Right renal pelvis (tissue), 4 donors: ENCODE measurements at places on chromosomes 16 and 17.

GRCh38 chr17:13953841-13954240 lies 115.5 kb upstream of the COX10 start:
- DNase-seq = no peak

- no peak for DNase-seq
Observed at GRCh38 chr17:17886226-17886625, 49.4 kb upstream of the SREBF1 start.

DNA sequence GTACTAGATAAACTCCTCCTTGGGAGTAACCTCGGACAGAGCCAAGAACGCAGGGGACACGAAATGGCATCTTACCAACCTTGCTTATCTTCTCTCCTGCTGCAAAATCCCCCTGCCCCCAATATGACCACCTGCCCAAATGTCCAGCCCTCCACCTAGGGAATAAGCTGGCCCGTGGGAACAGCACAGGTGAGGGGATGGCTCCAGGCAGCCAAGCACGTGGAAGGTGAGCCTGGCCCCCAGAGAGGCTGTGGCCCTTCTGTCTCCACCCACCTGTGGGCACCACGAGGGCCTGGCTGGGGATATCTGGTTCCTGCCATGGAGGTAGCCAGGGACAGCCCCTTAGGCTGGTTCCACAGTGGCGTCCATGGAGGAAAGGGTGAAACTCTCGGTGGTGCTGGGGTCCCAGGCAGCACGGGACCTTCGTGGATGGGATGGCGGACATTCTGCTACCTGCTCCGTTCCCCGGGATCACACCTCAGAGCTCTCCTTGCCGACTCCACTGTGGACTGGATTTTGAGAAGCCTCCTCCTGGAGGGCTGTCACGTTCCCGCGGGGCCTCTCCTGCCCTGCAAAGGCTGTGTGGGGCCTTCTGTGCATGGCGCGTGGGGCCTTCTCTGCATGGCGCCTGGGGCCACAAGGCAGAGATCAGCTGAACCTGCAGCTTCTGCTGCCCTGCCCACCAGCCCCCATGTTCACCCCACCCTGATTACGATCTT lies 388.5 kb upstream of the TNRC6C start:
- no peak for DNase-seq

- DNase-seq = no peak
Observed at GRCh38 chr17:75295201-75296158, 6.2 kb upstream of the SLC25A19 start.
